ENCODE measurements at places on chromosomes 2 and 18. TPM values are rescaled to one million over a fixed set of nuclear protein-coding genes. Genes with fewer than 3 reads are reported as not detected.

The C2orf80 gene
- not detected for polyA plus RNA-seq

DNA sequence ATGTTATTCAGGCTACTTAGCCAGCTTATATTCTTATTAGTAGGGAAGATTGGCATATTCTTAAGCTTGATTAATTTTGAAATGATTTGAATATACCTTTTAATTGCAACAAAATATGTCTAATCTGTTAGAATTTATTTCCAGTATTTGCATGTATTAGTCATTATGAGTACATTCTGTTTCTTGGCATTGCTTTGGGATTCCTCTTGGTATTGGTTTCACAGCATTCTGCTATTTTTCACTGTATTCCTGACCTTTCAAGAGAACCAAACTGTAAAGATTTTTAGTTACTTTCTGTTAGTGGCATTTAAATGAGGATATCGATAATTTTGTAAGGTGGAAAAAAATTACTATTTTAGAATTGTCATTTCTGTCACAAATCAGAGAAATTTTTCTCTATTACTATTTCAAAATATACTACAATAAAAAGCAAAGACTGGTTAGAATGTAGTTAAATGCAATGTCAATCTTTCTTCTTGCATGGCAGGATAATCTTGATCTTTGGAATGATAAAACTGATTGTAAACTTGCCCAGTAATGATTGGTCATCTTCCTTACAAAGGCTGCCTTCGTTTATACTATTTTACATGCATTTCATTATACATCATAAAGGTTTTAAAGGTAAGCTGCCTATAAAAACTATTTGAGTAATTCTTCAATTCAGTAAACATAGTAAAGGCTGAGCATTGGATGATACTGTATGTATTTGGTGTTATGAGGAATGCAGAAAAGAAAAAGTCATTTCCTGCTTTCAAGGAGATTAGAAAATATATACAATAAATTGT, 86.1 kb downstream of the SLC4A10 start:
- DNase-seq, result no peak

GRCh38 chr2:236505648-236506047, 64.0 kb upstream of the ACKR3 start:
- no peak for DNase-seq

DNA sequence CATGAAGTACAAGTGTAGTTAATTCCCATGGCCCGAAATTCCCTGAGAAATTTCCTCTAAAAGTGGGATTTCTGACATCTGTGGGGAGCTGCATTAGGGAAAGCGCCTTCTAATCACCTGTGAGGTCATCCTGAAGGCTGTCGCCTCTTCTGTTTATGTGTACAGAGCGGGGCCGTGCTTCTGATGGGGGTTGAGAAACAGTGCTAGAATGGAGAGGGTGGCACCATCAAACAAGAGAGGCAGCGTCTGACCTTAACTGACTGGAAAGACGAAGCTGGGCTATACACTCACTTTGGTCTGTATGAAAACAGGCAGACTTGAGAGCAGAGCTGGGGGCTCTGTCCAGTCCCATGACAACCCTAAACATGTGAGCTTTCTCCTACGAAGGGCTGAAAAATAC, 44.2 kb upstream of the DNMT3A start:
- DNase-seq, result no peak

DNA sequence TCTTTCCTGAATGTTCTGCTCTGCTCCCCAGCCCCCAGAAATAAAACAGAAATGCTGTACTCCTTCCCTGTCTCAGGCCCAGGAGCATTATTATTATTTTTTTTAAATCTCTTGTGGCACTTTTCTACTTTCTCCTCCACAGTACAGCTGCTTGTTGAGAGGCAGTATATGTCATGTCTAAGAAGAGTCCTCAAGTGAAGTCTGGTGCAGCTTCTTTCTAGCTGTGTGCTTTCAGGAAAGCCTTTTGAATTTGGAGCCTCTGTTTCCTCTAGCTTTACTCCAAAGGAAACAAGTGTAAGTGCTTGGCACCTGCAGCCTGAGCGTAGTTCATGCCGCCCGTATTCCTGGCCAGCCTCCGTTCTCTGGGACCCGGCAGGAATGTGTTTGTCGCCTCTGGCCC, 22.4 kb downstream of the AGAP1 start:
- DNase-seq, result no peak
